ENCODE measurements at places on chromosomes 6 and 20.

- no peak for DNase-seq
Measured at GRCh38 chr6:78492351-78493017, 374.9 kb upstream of the IRAK1BP1 start.

GRCh38 chr20:52261792-52262191, 70.2 kb upstream of the ZFP64 start:
- no peak for DNase-seq

- DNase-seq: no peak
Measured at GRCh38 chr6:53825532-53826321, 30.9 kb downstream of the LRRC1 start.

- DNase-seq: no peak
Measured at GRCh38 chr6:116335612-116336215, 35.0 kb upstream of the DSE start.

GRCh38 chr6:135286962-135287538, 105.9 kb downstream of the MYB start:
- no peak for DNase-seq

- no peak for DNase-seq
Measured at GRCh38 chr6:31691564-31692108, 10.8 kb upstream of the LY6G5C start.

GRCh38 chr20:62355516-62355877, 11.6 kb downstream of the LAMA5 start:
- no peak for DNase-seq

- no peak for DNase-seq
Measured at GRCh38 chr6:34236131-34236442, 586 bp upstream of the HMGA1 start.

- no peak for DNase-seq
Measured at GRCh38 chr6:109001291-109001894, 93.3 kb downstream of the SESN1 start.

GRCh38 chr6:112114577-112115223, 27.3 kb downstream of the FAM229B start:
- DNase-seq: no peak

- DNase-seq: no peak
Measured at GRCh38 chr6:137921823-137922222, 54.8 kb downstream of the TNFAIP3 start.

DNA sequence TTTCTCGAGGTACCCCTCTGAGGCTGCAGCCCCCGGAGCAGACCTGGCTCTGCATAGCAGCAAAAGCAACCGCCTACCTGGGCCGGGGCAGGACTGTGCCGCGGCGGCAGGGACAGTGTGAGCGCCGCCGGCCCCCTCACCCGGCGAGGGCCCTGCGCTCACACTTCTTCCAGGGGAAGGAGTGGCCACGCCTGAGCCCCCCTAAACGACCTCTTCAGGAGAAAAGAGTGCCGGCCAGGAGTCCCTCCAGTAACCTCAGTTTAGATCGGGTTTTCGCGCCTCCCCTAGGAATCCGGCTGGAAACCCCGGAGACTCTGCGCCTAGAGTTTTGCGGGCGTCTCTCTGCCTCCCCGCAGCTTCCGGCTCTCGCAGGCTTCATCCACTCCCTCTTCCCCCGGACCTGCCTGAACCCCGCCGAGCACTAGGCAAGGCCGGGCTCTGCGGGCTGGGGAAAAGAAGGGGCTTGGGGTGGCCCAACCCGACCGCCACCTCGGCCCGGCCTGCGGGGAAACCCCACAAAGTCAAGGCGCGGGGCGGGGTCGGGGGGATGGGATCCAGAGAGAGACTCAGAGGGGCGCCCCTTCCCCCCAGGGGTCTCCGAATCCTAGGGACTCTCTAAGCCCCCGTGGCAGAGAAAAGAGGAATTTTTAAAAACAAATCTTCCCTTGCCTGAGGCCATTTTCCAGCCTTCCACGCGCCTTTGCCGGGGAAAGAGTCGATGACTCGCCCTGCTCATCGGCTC, 558 bp downstream of the LINC00237 start:
- no peak for DNase-seq

DNA sequence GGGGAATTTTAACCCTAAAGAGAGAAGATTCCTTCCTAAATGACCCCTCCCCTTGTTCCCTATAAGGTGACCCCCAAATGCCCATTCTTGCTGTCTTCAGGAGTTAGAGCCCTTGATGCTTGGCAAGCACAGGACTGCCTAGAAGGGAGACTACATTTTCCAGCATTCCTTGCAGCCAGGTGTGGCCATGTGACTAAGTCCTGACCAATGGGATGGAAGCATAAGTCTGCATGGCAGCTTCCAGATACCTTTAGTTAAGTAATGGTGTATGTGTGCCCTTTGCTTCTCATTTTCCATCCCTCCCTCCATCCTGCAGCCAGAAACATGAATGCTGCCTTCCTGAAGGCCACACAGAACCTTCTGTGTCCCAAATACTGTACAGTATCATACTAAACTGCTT, 5.5 kb downstream of the BFSP1 start:
- DNase-seq: no peak

GRCh38 chr6:5710936-5711335, 295.8 kb downstream of the NRN1 start:
- no peak for DNase-seq

DNA sequence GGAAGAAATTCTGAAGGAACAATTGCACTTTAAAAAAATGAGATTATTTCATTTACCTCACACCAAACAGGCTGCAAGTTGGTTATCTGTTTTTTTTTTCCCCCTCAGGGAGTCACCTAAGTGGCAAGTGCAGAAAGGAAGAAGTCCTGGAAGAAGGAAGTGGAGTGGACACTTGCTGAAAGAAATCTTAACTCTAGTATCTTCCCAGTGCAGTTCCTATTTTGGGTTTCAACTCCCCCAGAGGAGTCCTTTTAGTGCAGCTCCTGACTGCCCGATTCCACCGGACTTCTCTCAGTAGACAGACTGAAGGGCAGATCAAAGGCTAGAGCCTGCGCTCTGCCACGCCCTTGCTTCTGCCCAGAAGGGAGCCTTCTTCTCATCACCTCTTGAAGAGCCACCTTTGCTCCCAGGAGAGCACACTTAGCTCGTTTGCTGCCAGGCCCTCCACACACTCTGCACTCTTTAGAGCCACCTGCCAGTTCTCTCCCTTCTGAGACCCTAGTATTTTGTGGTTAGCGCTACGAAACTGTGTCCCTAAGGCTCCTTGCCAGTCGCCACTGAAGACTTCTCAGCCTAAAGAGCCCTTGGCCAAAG, 4.9 kb downstream of the MTCL3 start:
- no peak for DNase-seq

DNA sequence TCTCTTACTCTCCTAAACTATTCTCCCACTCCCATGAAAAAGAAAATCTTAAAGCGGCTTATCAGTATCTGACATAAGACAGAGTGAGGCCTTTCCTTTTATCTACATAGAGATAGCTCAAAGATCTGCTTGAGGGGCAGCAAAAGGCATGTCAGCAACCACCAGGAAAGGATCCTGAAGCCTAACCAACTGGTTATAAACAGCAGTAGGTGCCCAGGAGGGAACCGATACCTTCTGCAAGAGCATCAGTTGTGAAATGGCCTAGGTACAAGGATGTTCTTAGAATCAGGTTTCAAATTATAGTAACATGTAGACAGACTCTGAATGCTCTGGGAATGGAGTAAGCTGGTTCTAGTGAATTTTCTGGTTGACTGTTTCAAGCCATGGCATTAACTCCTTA, 21.4 kb downstream of the JARID2 start:
- no peak for DNase-seq

DNA sequence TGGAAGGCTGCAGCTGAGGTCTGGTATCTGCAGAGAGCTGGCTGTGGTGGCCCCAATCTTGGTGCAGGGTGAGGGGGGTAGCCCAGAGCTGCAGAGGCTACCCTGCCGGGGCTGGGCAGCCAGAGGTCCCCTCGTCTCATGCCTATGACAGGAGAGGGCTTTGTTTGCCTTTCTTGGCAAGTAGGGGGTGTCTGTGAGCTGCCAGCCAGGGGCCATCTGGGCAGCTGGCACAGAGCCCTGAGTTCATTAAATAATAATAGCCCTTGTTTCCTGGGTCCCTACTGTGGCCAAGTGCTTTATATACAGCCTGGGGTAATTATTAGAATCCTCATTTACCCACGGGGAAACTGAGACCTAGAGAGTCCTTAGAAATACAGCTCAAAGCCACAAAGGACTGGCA, 66.6 kb downstream of the EZR start:
- no peak for DNase-seq

DNA sequence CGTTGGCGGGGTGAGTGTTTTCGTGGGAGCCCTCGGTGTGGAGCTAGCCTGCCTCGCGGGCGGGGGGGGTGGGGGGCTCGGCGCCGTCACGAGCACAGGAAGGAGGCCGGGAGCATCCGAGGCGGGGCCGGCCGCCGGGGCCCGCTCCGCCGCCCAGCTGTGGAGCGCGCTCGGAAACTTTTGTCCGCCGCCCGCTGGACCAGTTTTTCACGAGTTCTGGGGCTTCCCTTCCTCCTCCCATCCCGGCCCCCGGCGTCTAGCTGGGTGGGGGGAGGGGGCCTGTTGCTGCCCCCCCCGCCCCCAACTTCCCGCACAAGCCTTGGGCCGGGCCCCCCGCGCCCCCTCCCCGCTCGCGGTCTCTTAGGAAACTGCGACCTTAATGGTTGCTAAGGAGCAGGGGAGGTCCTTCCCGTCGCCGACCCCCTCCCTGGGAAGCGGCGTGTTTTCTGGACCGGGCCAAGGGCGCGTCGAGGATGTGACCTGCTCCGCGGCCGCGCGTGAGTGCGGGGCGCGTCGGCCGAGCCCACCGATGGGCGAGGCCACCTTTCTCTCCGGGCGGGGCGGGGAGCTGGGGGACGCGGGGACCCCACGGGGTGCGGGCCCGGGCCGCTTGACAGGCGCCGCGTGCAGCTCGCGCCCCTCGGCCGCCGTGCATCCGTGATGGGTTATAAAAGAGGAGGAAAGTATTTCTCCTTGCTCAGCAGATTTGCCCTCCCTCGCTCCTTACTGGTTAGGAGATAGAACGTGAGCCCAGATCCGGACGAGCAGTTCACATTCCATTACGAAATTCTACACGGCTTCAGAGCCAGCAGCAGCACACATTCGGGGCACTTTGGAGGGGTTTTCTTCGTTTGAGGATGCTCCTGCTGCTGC, 1.4 kb downstream of the RREB1 start:
- no peak for DNase-seq

DNA sequence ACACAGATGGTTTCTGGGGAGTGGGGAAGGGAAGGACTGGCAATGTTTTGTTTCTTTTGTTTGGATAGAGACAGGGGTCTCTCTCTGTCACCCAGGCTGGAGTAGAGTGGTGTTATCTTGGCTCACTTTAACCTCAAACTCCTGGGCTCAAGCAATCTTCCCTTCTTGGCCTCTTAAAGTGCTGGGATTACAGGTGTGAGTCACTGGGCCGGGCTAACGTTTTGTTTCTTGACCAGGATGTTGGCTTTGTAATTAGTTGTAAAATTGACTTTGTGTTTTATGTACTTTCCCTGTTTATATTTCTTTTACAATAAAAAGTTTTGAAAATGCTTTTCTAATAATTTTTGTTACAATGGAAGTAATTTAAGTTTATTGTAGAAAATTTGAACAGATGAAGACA, 10.9 kb downstream of the SPATS1 start:
- DNase-seq: no peak

DNA sequence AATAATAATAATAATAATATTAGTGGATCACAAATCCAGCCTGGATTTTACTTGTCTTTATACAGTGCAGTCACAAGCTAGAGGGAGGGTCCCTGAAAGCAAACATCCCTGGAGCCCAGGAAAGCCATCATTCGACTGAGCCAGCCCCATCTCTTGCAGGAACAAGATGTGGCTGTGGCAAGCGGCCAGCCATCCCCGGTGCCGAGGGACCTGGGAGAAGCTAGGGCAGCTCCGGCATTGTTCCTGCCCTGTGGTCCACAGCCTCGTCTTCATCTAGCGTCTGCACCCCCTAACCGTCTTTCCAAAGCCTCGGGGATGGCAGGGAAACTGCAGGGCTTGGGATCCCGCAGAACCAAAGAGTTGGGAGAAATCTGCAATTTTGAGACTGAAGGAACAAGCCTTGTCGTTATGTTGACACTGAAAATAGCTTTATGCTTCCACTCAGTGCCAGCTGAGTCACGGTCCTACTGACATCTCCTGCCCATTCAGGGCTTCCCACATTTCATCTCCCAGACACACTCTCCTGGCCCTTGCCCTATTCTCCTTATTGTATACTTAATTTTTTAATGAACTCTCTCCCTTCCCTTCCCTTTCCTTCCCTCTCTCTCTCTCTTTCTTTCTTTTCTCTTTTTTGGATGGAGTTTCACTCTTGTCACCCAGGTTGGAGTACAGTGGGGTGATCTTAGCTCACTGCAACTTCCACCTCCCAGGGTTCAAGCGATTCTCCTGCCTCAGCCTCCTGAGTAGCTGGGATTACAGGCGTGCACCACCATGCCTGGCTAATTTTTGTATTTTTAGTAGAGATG, 62.5 kb upstream of the ZNFX1 start:
- no peak for DNase-seq

GRCh38 chr6:1625794-1626435, 16.2 kb downstream of the FOXC1 start:
- DNase-seq: no peak

Measured in activated CD4-positive, alpha-beta T cell treated with anti-CD3 and anti-CD28 coated beads for 24 hours (primary cell).